ENCODE measurements at places on chromosomes 4 and X.

DNA sequence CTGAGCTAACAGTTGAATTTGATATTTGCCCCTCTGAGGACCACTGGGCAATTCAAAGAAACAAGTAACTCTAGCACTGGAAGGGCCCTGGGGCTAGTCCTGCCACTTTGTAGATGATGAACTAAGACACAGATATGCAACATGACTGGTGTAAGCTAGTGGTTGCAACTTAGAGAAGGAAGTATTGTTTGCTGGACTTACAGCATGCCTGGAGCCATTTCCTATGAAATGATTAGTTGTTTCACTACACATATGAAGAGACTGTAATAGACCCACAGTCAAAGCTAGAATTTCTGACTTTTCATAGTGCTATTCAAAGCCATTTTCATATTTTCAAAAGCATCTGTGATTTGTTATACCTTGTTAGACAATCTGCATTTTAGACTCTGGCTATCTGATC lies 96.2 kb downstream of the TSPAN7 start:
- no peak for DNase-seq

DNA sequence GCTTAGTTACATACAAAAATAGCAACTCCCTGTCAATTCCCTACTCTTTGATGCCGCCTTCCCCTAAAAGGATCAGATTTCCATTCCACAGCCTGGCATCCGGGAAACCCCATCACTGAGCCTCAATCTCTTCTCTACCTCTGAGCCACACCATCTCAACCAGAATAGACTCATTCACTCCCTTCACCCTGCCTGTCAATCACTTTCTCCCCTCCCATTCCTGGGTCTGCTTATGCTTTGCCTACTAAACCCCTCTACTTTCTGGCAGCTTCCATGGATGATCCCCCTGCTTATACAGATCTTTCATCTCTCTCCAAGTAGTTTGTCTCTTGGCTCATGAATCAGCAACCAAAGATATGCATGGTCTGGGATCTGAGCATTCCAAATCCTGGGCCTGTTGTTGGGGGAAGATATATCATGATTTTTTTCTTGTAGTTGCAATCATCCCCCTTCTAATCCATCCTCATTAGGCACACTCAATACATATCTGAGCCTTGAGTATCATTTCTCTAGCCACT lies 2.6 kb downstream of the AMER1 start:
- no peak for DNase-seq

GRCh38 chr4:55269995-55270394 lies 76.0 kb upstream of the SRD5A3 start:
- DNase-seq = peak; percentile 54

GRCh38 chr4:121073004-121073435 lies 685 bp upstream of the NDNF start:
- DNase-seq = peak; percentile 74

DNA sequence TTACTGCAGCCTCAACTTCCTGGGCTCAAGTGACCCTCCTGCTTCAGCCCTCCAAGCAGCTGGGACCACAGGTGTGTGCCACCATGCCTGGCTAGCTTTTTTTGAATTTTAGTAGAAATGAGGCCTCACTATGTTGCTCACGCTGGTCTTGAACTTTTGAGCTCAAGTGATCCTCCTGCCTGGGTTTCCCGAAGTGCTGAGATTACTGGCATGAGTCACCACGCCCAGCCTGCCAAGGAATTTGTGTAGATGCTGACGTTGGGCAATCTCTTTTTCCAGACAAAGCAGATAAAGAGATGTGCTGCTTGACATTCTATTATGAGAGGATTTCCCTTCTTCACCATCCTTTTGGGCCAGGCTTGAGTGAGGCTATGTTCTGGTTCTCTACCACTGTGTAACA lies 254.5 kb upstream of the RPS6KA3 start:
- DNase-seq = no peak

- peak; percentile 8 for DNase-seq
Measured at GRCh38 chr4:53313510-53313909, 52.4 kb downstream of the SCFD2 start.

DNA sequence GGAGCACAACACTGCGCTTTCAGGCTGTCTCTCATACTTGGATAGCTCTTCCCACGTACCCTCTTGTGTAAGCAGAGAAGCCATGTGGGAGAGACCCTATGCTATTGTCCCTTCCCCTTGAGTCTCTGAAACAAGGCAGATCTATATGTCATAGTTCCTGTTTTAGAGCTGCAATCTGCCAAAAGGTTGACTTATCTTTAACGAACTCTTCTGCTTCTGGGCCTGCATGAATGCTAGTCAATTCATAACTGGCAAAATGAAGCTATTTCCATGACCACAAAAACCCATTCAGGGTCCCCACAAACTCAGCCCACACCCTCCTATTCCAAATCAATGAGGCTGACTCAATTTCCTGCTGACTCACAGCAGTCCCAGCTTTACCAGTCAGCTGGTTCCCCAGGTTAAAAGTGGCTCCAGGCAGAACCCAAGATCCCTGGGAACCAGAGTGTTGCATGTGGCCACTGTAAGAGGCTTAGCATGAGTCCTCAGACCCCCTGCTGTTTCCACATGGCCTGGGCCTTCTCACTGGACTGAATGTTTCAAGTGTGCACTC lies 25.3 kb upstream of the SOD3 start:
- DNase-seq = no peak

DNA sequence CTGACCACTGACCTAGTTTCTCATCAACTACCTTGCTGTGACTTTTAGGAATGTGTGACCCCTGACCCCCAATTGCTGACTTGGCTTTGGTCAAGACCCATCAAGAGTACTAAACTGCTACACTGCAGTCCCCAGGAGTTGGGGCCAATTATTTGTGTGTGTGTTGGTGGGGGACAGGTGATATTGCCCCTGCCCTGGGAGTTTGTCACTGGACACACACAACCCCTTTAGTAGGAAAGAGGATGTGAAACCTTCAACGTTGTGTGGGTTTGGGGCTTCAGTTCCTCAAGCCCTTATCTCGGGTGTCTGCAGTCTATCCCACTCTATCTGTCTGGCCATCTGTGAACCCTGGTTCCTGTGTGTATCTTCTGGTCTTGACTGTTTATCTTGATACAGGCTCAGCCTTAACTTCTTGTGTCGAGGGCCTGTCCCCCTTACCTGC lies 6.5 kb downstream of the SASH3 start:
- DNase-seq = no peak

DNA sequence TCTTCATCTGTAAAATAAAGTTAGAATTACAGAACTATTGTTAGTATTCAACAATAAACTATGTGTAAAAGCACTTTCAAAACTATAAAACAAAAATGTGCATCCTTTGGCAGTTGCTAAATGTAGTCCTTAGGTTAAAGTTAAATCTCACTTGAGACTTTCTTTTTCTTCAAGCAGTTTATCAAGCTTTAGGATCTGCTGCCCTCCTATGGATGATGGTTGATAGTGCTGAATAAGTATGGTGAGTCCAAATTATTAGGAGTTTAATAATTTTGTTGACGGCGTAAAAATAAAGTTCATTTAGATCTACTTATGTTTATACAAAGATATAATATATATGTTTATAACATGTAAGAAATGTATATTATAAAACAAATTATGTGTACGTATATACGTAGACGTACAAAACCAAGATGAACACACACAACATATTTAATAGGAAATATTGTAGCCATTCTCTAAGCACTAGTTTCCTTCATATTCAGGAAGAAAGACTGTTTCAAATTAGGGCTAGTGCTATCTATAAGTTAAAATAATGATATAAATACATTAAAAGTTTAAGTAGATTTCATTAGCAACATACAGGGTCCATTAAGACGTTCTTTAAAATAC lies 22.3 kb downstream of the UGT2A2 start:
- DNase-seq = peak; percentile 26

GRCh38 chr4:153084224-153084979 lies 119.8 kb upstream of the TRIM2 start:
- DNase-seq = no peak

GRCh38 chr4:80448056-80448455 lies 112.5 kb downstream of the CFAP299 start:
- no peak for DNase-seq
